Fibroblast of skin of right quadriceps (primary cell): ENCODE measurements at places on chromosomes 2 and 18.

- DNase-seq: no peak
Measured at GRCh38 chr2:175854129-175854528, 147.9 kb downstream of the LNPK start.

GRCh38 chr18:8468921-8469335 is 140.3 kb upstream of the RAB12 start:
- DNase-seq: peak; percentile 61

DNA sequence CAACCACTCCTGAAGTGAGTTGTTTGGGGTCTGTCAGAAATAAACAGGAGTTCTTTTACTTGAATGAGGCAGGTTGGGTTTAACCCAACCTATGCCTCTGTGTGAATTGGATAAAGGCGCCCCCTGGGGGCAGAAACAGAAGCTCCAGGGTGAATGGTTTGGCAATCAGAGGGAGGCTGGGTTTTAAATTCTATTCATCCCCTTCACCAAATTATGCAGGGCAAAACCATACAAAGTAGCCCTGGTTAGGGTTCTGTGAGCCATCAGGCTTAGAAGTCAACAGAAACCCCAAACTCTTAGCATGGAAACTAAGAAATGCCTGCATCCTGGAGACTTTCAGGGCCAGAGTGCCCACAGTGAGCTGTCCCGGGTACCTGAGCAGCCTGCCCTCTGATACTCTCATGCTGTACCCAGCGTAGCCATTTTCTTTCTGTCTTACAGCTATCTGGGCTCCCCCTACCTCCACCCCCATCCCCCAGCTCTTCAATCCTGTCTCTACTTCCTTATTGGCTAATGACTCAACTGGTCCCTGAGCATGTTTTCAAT is 241.5 kb downstream of the ICOS start:
- peak; percentile 10 for DNase-seq

DNA sequence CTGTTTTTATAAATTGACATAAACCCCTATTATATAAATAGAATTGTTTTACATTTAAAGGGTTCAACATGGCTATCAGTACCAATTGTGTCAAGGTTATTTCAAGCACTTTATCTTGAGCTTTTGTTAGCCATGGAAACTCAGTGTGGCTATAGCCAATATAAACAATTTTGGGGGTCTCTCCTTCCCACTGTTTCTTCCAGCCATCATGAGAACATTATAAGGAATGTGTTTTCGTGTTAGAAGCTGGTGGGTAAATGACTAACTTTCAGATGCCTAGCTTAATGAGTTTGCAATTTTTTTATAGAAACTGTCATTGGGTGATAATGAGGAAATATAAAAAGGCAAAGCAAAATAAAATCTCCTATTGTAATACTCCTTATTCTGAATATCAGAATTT is 153.5 kb upstream of the FOSL2 start:
- DNase-seq: peak; percentile 26

DNA sequence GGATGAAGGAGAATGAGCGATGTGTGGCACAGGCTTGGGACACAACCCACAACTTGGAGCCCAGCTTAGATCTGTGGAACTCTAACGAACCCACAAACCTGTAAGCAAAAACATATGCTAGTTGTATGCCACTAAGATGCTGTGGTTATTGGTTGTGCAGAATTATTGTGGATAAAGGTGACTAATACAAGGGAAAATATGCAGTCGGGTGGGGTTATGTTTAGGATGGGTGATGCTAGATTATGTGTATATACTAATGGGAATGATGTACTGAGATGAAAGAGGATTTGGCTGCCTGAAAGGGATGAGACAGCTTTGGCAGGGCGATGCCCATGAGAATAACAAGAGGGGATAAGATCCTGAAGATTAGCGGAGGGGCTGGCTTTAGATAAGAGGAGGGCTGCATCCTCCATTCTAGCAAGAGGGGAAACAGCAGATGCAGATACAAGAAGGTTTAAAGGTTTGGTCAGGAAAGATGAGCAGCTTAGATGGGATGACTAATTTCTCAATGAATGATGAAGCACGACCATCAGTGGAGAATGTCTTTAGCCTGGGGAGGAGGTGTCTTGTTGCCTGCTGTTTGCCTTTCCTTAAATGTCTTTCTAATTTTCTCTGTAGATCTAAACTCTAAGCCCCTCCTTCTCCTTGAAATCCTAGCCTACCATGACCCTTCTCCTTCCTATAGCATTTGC is 49.6 kb downstream of the GALNT14 start:
- peak; percentile 71 for DNase-seq

- peak; percentile 9 for DNase-seq
Measured at GRCh38 chr2:21773168-21773567, 649.4 kb downstream of the TDRD15 start.

- DNase-seq: peak; percentile 62
Measured at GRCh38 chr18:74951165-74951760, 257.7 kb downstream of the PTGR3 start.

DNA sequence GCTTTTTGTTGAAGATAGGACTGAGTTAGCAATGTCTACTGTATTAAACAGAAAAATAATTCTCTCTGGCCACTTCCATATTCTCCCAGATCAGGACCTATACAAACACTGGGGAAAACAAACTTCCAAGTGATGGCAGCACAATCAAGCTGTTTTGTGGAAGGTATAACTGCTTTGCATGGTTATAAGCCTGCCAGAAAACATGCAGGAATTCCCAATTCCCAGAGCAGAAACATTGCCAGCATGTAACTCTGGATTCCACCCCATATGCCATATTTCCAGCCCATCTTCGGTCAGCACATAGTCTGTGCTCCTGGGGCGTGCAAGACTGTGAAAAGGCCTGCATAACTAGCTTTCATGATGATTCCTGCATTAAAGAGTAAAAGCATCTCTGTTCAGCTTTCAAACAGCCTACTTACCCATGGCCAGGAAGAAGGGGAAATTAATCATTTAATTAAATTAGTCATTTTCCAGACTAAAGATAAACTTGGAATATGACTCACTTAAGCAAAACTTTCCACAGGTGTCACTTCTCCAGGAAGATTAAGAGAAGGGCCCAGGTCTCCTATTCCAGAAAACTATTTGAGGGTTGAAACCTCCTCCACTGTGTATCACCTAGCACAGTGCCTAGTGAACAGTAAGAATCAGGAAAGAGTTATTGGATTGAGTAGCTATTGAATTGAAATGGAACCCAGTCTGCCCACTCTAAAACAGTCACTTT is 280.5 kb downstream of the NRXN1 start:
- DNase-seq: peak; percentile 17

DNA sequence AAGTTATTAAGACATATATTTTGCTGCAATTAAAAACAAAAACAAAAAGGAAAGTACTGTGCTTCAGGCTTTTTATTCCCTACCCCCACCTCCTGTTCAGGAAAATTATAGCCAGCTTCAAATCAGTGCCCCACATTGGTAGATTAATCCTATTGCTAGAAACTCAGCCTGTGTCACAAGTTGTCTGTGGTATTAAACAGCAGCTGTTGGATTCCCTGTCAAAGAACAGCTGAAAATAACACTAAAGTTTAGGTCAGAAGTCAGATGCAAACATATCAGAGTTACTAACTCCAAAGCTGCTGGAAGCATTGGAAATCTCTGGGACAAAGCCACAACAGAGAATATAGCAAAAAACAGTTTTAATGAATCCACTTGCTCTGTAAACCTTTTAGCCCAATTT is 818 bp upstream of the CCDC141 start:
- no peak for DNase-seq
